ENCODE measurements at places on chromosomes 16 and 17. TPM values are rescaled to one million over a fixed set of nuclear protein-coding genes. Genes with fewer than 3 reads are reported as not detected.

DNA sequence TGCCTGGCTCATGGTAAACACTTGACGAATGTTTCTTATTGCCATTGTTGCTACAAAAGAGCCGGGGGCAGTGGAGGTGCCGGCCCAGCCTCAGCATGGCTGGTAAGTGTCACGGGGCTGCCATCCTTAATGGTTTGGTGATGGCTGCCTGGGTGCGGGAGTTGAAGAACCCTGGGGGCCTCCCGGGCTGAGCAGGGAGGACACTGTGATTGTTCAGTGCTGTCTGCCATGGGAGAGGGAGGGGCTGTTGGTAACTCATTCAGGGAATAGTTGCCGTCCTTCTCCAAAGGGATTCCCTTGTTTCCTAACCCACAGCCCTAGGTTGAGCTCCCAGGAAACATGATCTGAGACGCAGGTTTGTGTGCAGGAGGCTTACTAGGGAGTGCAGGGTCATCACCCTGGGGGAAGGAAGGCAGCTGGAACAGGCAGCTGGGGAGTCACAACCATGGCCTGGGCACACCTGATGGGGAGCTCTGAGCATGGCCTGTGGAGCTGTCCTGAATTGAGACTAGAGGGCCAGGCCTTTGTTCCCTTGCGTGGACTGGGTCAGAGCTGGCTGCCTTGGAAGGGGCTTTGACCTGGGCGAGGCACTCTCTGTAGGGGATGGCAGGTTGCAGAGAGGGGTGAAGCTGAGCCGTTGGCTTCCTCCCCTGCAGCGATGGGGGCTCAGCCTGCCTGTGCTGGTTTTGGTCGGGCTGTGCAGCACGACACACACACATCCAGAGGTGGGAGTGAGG lies 85.7 kb downstream of the PLCG2 start:
- no peak for DNase-seq

DNA sequence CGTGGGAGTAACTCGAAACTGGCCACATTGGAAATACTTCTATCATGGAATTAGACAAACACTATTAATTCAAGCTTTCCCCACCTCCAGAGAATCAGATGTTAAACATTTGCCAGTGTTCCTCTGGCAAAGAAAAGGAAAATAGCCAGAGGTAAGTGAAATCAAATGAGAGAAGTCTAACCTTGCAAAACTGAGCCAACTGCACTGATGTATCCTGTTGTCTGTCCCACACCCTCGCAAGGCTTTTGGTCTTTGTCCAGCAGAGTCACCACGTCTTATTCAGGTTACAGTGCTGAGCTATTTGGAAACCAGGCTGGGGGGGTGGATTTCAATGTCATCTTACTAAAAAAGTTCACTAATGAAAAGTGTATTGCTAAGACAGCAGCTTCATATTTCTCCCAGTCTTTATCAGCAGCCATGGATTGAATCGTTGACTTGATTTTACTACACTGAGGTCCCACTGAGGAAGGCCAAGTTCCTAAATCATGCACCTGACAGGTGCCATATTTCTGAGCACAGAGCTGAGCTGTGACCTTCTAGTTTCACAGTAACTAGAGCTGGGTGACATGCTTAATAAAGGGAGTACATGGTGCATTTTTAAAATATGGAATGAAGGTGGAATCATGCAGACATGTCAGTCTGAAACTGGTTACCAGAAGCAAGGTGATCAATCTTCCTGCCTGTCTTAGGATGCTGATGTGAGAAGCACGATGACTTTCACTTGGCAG lies 85.2 kb upstream of the HSBP1 start:
- no peak for DNase-seq

DNA sequence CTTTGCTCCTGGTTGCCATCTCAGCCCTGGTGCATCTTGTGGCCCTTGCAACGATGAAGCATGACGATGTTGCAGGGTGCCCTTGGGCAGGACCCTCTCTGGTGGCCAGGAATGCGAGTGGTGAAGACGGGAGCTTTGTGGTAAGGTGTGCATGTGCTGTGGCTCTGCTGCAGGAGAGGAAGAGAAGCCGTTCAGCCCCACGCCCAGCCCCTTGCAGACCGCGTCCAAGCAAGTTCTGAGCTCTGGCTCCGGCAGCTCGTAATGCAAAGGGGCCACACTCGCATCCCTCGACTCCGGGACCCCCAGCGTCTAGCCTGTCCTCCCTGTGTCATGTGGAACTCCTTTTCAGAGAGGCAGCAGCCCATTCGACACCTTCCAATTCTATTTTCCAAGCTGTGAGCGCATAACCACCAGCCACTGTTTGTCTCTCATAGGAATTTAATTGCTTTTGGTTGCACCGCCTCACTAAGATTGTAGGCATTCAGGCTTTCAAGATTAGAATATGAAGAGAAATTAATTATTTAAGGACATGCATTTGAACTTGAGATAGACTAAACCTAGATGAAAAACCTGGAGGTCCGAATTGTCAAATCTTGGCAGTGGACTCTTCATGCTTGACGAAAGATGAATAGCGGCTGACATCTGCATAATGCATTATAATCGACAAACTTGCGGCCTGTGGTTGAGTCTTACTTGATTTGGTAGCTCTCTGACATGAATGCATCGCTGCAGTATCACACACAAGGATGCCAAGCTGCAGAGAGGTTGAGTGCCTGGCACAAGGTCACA lies 21.1 kb upstream of the KCNG4 start:
- peak; percentile 59 for DNase-seq

GRCh38 chr16:10309271-10309932 lies 76.5 kb upstream of the ATF7IP2 start:
- DNase-seq = no peak

- DNase-seq = no peak
Measured at GRCh38 chr16:11582157-11582814, 4.4 kb downstream of the LITAF start.

GRCh38 chr17:47862621-47863440 lies 11.9 kb upstream of the SP6 start:
- DNase-seq = no peak

DNA sequence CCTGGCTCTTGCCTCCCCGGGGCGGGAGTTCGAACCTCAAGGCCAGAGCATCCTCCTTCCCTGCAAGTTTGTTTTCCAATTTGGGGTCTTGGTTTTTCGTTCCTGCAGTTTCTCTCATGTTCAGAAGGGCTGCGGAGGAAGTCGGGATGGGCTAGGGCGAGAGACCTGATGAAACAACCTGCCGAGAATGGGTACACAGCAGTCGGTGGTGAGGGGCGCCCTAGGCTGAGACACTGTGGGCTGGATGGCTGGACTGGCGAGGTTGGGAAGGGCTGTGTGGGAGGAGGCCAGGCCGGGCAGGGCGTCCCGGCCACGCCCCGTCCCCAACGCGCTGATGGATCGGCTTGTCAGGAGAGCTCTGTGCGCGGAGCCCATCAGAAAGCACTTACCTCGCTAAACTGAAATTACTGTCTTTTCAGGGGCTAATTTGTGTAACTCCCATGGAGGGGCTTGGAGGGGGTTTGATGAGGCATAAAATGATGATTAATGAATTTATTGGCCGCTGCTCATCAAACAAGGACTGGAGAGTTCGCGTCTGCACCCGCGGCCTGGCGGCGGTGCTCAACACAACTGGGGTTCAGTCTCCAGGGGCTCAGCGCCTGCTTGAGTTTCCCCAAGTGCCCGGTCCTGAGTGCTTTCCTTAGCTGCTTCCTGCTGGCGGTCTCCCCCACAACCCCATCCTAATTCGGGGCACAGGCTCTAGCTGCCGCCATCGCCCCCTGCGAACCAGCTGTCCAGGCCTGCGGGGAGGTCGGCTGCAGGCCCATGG lies 9.0 kb downstream of the IRX5 start:
- DNase-seq = no peak

DNA sequence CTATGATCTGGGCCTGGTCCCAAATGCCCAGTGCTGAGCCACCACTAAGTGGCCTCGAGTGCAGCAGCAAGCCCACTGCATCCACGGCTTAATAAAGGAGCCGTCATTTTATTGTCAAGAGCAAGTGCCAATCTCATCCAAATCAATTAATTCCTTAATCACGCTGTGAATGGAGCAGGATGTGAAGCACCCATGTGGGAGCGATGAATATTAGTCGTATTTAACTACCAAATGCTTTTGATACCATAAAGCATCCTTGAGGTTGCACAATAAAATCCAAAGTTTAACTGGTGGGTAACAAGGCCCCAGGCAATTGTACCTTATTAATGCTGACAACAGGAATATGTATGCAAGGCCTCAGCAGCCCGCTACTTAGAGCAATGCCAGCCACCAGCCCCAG lies 226.0 kb upstream of the C16orf82 start:
- no peak for DNase-seq

DNA sequence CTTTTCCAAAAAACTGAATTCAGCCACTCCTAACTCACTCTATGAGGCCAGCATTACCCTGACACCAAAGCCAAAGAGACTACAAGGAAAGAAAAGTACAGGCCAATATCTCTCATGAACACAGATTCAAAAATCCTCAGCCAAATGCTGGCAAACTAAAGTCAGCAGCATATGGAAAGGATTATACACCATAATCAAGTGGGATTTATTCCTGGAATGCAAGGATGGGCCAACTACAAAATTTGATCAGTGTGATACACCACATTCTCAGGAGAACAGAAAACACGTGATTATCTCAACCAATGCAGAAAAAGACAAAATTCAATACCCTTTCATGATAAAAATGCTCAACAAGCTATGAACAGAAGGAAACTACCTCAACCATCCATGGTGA lies 7.7 kb upstream of the AATK start:
- no peak for DNase-seq

- DNase-seq = no peak
Measured at GRCh38 chr17:77957235-77957856, 1.2 kb upstream of the TNRC6C start.

Gene EMP2
- 68.5 TPM for total RNA-seq

Gene CHMP1A
- 59.8 TPM for total RNA-seq

Gene ATP1B2
- 2.6 TPM for total RNA-seq

Gene HOXB1
- not detected for total RNA-seq

Gene HSD11B2
- total RNA-seq = 3.2 TPM

Gene NUPR1
- total RNA-seq = 159 TPM

Gene CRHR1
- not detected for total RNA-seq

Gene OTOP3
- total RNA-seq = not detected

Gene CTDNEP1
- 79.5 TPM for total RNA-seq

Gene RAB34
- total RNA-seq = 90.2 TPM

Data from posterior vena cava (tissue), 2 donors.